D721Med (cell line): ENCODE measurements at places on chromosomes 12 and 14.

- DNase-seq, result no peak
These were observed 10.7 kb upstream of the HSP90AA1 start for GRCh38 chr14:102097441-102098135.

DNA sequence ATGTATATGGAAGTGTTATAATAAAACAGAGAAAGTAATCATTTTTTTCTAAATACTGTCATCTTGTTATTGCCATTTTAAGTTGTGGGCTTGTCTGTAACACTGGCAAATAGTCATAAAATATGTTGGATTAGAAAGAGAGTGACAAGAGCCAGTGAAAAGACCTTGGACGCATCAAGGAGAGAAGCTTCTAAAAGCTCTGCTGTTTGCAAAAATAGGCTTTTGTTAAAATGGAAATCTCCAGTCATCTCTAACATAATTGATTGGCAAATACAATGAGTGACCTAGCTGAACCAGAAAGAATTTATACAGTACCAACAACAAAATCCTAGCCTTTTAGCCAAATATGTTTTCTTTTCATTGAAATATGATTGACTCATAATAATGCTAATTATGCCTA lies 245.8 kb upstream of the RMST start:
- DNase-seq, result no peak

DNA sequence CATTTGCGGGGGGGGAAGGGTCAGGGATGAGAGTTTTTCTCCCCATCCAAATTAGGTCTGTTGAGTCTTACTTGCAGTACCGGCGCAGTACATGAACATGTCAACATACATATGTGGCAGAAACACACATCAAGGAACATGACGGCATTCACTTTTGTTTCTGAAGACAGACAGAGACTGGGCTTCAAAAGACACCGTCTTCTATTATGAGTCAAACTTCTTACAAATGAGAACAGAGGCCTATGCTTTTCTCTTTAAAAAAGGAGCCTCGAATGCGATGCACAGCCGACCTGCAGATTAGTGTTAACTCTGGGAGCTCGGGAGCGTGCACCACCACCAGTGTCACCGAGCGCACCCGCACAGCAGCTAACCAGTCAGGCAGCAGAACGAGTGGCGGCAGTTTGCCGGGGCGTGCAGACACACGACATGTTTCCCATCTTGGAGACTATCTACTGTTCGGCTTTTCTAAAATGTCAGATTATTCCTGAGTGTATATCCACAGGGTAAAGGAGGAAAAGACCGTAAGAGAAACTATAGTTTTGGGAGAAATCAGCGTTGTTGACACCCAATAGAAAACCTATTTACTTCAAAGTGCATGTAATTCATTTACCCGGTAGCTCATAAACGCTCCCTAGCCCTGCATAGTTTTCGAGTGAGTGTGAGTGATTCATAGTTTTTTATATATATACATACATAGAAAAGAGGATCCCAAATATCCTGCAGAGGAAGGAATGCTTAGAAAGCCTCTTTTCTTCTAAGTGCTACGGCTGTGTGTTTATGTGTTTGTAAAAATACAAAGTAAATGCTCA lies 33.0 kb downstream of the UBR7 start:
- DNase-seq, result no peak

DNA sequence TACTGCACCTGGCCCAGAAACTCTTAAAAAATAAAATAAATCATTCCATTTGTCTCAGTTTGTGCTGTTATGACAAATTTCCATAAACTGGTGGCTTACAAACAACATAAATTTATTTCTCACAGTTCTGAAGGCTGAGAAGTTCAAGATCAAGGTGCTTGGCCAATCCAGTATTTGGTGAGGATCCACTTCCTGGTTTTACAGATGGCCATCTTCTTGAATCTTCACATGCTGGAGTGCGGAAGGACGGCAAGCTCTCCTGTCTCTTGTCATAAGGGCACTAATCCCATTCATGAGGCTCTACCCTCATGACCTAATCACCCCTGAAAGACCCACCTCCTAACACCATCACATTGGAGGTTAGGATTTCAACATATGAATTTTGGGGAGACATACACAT lies 29.9 kb upstream of the MYBPC1 start:
- DNase-seq, result no peak

- DNase-seq, result no peak
These were observed 50.7 kb upstream of the PTPRR start for GRCh38 chr12:70971001-70971794.

- no peak for DNase-seq
These were observed 113.7 kb downstream of the NCOR2 start for GRCh38 chr12:124453419-124454351.

- DNase-seq, result no peak
These were observed 129.1 kb downstream of the PLXNC1 start for GRCh38 chr12:94277426-94278000.

- DNase-seq, result no peak
These were observed 223.2 kb upstream of the FAR2 start for GRCh38 chr12:28925719-28926376.

- no peak for DNase-seq
These were observed 97.2 kb downstream of the ZC3H14 start for GRCh38 chr14:88660056-88660455.

DNA sequence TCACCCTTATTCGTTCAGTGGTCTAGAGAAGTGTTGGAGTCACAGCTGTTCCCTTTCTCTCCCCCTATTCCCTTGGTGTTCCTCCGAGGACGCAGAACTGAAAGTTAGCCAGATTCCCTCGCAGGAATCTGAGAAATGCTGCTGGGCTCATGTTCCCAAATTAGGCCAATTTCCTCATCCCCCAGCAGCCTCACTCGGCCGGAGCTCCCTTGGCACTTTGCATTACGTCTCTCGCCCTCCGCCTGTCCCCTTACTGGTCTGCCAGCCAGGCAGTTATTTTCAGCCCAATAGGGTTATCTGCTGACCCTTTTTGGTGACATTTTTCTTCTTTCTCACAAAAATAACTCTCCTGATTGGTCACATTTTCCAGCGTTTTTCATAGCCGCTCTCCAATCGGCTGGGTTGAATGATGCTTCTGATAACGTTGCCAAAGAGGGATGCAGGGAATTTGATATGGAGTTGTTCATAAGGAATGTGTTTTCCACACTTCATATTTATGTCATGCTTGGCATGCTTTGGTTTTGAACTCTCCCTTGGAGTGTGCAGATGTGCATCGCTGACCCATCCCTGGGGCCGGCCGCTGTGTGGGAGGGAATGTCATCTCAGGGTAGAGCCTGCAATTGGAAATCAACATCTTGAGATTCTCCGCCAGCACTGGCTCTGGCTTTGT lies 9.9 kb downstream of the IFT43 start:
- no peak for DNase-seq

DNA sequence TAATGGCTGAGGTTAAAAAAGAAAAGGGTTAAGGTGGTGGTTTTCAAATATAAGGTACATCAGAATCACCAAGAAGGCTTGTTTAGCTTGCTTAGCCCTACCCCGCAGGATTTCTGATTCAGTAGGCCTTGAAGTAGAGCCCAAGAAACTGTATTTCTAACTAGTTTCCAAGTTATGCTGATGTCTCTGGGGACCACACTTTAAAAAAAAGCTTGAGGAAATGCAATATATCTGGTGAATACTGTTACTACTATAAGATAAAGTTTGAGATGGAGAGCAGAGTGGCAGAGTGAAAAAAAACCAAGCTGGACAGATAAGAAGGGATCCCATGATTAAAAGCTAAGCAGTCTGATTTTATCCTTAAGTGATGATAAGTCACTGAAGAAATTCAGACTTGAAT lies 18.3 kb upstream of the GXYLT1 start:
- DNase-seq, result no peak

GRCh38 chr12:71236133-71236660 lies 78.4 kb upstream of the TSPAN8 start:
- no peak for DNase-seq

- no peak for DNase-seq
These were observed 67.0 kb upstream of the CSRP2 start for GRCh38 chr12:76945867-76946266.

GRCh38 chr12:96549341-96549740 lies 60.0 kb downstream of the CFAP54 start:
- DNase-seq, result no peak

DNA sequence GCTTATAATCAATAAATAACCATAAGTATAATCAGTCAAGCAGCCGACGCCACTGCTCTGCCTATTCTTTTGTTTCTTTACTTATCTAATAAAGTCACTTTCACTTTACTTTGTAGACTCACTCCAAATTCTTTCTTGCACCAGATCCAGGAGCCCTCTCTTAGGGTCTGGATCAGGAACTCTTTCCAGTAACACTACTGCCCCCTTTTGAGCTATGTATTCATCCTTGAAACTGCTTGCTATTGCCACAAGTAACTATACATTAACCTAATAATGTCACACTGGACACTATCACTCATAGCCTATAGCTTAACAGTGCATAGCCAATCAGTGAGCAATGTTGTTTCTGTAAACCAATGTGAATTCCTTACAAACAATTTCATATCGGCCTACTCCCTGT lies 2.8 kb upstream of the NID2 start:
- no peak for DNase-seq

GRCh38 chr12:12606781-12607589 lies 4.7 kb upstream of the CREBL2 start:
- no peak for DNase-seq

DNA sequence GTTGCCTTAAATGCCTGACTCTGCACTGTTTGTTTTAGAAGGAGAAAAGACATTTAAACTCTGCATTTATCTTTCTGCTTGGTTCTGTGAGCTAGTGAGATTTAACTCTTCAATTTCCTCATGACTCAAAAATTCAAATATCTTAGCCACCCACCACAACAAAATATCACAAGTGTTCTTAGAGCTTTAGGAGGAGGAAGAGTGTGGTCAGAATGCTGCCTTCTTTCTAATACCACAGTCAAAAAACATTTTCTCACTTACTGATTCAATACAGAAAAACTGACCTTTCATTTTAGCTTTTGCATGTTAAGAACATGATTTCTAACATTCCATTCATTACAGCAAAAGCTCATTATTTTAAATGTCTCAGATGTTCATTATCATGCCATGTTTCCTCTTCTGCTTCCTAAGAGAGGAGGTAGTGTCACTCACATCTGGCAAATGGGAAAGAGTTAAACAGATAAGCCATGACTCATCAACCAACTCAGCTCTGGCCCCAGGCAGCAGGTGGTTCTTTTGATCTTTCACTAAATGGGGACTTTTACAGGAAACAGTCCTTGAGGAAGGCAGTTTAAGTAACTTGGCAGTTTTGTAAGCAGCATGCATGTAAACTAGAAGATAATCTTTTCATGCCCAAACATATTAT lies 56.4 kb upstream of the RNU6-8 start:
- no peak for DNase-seq

DNA sequence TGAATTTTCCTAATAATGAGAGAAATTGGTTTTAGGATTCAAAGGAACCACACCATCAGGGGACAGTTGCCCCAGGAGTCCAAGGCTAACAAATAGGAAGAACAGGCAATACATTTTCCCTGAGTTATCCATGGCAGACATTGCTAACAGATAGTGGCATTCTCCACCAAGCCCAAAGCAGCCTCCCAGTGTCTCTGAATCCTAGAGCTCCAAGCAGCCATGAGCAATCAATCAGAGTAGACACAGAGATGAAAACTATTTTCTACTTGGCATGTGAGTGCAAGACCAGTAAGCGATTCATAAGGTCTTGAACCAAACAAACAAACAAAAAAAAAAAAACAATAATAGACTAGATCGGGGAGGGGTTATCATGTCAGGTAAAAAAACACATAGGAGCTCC lies 515.7 kb downstream of the MED13L start:
- DNase-seq, result no peak

DNA sequence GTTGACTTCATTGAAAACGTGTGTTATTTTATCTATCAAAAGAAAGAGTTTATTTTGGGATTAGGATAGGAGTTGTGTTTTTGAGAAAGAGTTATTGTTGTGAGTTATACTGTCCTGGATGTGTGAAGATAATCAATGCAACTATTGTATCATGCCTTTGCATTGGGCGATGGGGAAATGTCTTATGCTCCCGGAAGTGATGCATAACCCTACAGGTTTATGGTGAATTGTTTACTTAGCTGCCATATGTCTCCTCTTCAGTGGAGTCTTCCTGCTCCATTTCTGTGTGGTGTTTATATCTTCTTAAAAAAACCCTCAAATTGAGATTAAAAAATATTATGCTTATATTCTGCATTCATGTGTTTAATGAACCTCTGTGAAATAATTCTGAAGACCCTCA lies 6.5 kb downstream of the PDE3A start:
- DNase-seq, result no peak

DNA sequence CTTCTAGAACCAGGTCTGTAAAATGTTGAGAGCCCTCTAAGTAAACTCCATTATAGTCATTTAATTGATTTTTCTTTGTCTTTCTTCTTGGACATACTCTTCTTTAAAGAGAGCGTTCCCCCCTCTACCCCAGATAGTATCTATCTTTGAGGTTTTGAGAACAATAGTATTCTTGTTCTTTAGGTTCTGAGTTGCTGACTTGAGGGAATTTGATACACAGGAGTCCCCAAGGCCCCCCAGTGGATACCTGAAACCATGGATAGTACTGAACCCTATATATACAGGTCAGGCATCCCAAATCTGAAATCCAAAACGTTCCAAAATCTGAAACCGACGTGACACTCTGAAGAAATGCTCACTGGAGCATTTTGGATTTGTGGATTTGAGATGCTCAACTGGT lies 65.5 kb downstream of the FUT8 start:
- DNase-seq, result no peak

- DNase-seq, result no peak
These were observed 70.6 kb downstream of the KIF21A start for GRCh38 chr12:39372204-39372925.

GRCh38 chr12:89353823-89354611 lies 1.7 kb upstream of the DUSP6 start:
- no peak for DNase-seq

- no peak for DNase-seq
These were observed 3.3 kb upstream of the NAA25 start for GRCh38 chr12:112111931-112112330.

GRCh38 chr12:43332977-43333640 lies 218.9 kb downstream of the ADAMTS20 start:
- no peak for DNase-seq

DNA sequence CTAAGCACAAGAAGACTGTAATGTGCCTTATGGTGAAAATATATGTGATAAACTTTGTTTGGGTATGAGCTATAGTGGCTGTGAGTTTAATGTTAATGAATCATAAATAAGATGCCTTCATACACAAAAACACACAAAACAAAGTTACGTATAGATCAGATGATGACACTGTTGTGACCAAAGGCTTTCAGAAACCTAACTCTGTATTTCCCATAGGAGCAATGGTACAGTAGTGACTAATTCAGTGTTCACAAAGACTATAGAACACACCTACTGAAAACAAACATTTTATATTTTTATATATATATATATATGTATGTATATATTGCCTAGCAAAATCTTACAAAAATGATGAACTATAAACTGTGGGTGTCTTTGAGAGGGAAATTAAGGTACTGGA lies 393.8 kb upstream of the DCN start:
- DNase-seq, result no peak

- DNase-seq, result no peak
These were observed 37.5 kb downstream of the PLCZ1 start for GRCh38 chr12:18700271-18700670.

- no peak for DNase-seq
These were observed 53.1 kb downstream of the RFLNA start for GRCh38 chr12:124347805-124348658.

- no peak for DNase-seq
These were observed 745.5 kb downstream of the TMTC2 start for GRCh38 chr12:83432176-83432719.
